ENCODE measurements at places on chromosomes 4 and X. TPM values are rescaled to one million over a fixed set of nuclear protein-coding genes. Genes with fewer than 3 reads are reported as not detected.

Gene ERVMER34-1
- 0.61 TPM for polyA plus RNA-seq

Gene SERPINA7
- 0.48 TPM for polyA plus RNA-seq

Gene NUDT10
- 4.6 TPM for polyA plus RNA-seq

Gene SPOCK3
- 22.4 TPM for polyA plus RNA-seq

Gene ARMCX6
- polyA plus RNA-seq = 74.6 TPM

Gene NCAPG
- 11.3 TPM for polyA plus RNA-seq

Gene TEX13D
- not detected for polyA plus RNA-seq

Gene MAGEA6
- not detected for polyA plus RNA-seq

Gene PLAC1
- polyA plus RNA-seq = 0.04 TPM

Gene GATA1
- 0.76 TPM for polyA plus RNA-seq

Gene HOPX
- polyA plus RNA-seq = 28.5 TPM

Gene GC
- polyA plus RNA-seq = 50.6 TPM

Gene GABRE
- 47.5 TPM for polyA plus RNA-seq

Gene TBC1D19
- polyA plus RNA-seq = 8.6 TPM

Gene LONRF3
- polyA plus RNA-seq = 3.0 TPM

Gene PLCXD1
- 36.4 TPM for polyA plus RNA-seq

Gene RRH
- polyA plus RNA-seq = 0.28 TPM

Gene ZBED1
- polyA plus RNA-seq = 35.9 TPM

Gene MAGEB10
- not detected for polyA plus RNA-seq

Gene L1CAM
- polyA plus RNA-seq = 22.5 TPM

Gene P2RY8
- 1.6 TPM for polyA plus RNA-seq

Gene TRIM75
- 0.04 TPM for polyA plus RNA-seq

Gene SULT1E1
- polyA plus RNA-seq = 134 TPM

Gene RHOXF1
- polyA plus RNA-seq = 1.2 TPM

Gene NEUROG2
- not detected for polyA plus RNA-seq

Gene SLC25A43
- polyA plus RNA-seq = 13.2 TPM

Gene NIPAL1
- polyA plus RNA-seq = 30.7 TPM

Gene ASB12
- polyA plus RNA-seq = 0.52 TPM

Gene CABS1
- not detected for polyA plus RNA-seq

Gene SLC6A14
- polyA plus RNA-seq = 1.1 TPM

Gene TFDP3
- polyA plus RNA-seq = not detected

Gene HSFX4
- polyA plus RNA-seq = 0.15 TPM

Gene RHOXF2B
- 0.07 TPM for polyA plus RNA-seq

Gene CYBB
- polyA plus RNA-seq = 15.9 TPM

Gene ARAP2
- 13.6 TPM for polyA plus RNA-seq

Gene ADGRG2
- polyA plus RNA-seq = 1.4 TPM

Gene CENPVL3
- 0.76 TPM for polyA plus RNA-seq

Gene AREG
- polyA plus RNA-seq = 4.6 TPM

Gene GJB1
- 64.0 TPM for polyA plus RNA-seq

Gene GSPT2
- polyA plus RNA-seq = 11.3 TPM

Gene GPRASP1
- polyA plus RNA-seq = 13.8 TPM

Measured in large intestine (tissue), 12 donors.